ENCODE measurements at places on chromosomes 1 and 21.

GRCh38 chr21:29546071-29546470 lies 247.3 kb downstream of the BACH1 start:
- no peak for DNase-seq

DNA sequence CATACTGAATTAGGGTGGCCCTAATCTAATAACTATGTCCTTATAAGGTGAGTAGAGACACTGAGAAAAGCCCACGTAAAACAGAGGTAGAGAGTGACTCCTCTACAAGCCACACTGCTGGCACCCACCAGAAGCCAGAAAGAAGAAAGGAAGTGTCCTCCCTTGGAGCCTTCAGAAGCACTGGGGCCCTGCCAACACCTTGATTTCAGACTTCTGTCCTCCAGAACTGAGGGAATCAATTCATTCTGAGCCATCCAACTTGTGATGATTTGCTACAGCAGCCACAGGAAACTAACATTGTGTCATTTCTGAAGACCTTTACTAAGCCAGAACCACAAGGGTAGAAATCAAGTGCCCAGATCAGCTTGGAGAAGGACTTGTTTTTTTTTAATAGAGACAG lies 15.0 kb downstream of the GNB1 start:
- no peak for DNase-seq

GRCh38 chr1:218346391-218347204 lies 1.5 kb downstream of the TGFB2 start:
- DNase-seq, result no peak

- no peak for DNase-seq
Observed at GRCh38 chr1:199261328-199261727, 622.5 kb downstream of the PTPRC start.

Measured in hippocampal formation (tissue), 2 donors.